ENCODE measurements at places on chromosomes 7 and 10.

DNA sequence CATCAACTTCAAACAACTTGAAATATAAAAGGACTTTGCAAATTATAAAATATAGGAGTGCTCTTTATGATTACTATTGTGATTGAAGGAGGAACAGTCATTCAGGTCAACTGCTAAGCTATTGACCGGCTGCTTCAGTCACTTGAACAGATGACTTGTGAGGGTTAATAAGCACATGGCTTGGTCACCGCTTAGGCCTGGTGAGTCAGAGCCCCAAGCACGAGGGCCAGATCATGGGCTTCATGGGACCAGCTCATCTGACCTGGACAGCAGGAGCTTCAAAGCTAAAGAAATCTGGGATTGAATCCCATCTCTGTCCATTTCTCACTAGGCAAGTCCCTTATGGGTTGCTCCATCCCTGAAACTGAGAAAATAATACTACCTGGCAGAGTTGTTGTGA is 60.4 kb upstream of the ADO start:
- DNase-seq = no peak

DNA sequence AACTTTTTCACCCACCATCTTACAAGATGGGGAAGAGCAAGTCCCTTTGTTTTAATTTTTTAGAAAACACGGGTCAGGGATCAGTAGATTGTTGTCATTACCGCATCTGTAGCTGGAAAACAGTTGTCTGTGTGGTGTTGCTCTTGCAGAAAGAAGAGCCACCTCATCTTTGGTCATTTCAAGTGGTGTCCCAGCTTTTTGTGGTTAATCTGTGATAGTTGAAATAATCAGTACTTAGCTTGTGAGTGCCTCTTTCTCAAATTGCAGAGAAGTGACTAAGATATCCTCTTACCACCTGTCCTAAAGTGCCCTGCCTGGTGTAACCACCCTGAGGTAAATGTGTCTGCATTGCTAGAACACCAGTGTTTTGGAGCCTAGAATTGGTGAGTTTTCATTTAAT is 5.5 kb downstream of the PRPF18 start:
- DNase-seq = no peak

GRCh38 chr7:24836084-24836483 is 78.8 kb upstream of the GSDME start:
- DNase-seq = no peak

GRCh38 chr7:30183749-30184369 is 49.1 kb downstream of the MTURN start:
- no peak for DNase-seq

DNA sequence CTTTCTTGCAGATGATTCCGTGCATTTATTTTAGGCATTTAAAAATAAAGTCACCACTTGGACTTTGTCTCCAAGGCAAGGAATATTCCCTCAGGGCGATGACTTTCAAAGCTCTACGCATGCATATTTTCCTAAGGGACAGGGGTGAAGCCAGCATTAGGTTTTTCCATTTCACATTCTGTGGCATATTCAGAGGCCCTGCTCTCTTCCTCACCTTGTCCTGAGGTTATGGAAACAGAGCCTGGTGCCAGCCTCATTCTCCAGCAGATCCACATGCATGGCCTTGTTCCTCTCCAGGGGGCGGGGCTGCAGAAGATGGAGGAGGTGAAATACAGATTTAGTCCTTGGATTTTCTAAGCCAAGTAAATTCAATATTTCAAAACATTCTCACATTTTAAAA is 11.6 kb upstream of the LYZL1 start:
- DNase-seq = no peak

GRCh38 chr10:34507217-34507616 is 307.9 kb downstream of the PARD3 start:
- peak; percentile 58 for DNase-seq

- DNase-seq = no peak
Observed at GRCh38 chr7:127914693-127915092, 116.5 kb downstream of the LRRC4 start.

DNA sequence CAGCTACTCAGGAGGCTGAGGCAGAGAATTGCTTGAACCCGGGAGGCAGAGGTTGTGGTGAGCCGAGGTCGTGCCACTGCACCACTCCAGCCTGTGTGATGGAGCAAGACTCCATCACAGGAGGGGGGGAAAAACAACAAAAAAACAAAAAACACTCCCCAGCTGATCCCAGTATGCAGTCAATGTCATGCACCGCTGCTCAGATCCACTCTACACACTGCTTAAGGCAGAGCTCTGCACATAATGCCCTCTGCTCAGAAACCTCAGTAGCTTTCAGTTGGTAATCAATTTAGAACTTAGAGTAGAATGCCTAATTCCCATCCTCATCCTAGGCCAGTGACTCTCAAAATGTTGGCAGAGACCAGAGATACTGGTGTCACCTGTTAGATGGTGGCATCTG is 43.9 kb downstream of the PDSS1 start:
- no peak for DNase-seq

- DNase-seq = peak; percentile 28
Observed at GRCh38 chr7:106126170-106126938, 14.2 kb upstream of the SYPL1 start.

GRCh38 chr7:4809666-4810065 is 34.2 kb downstream of the AP5Z1 start:
- no peak for DNase-seq

DNA sequence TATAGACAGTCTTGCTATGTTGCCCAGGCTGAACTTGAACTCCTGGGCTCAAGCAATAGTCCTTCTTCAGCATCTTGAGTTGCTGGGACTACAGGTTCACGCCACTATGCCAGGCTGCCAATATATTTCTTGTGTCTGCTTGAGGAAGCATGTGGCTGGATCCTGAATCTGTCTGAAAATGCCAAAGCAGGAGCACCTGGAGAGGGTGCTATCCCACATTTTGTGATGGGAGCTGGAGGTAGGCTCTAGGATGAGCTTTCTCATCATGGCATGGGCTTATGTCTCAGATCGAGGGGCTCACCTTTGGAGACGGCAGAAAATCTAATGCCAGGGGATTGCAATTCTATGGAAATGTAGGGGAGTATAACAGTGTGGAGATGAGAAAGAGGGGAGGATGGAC is 744.2 kb downstream of the GRID1 start:
- DNase-seq = no peak

DNA sequence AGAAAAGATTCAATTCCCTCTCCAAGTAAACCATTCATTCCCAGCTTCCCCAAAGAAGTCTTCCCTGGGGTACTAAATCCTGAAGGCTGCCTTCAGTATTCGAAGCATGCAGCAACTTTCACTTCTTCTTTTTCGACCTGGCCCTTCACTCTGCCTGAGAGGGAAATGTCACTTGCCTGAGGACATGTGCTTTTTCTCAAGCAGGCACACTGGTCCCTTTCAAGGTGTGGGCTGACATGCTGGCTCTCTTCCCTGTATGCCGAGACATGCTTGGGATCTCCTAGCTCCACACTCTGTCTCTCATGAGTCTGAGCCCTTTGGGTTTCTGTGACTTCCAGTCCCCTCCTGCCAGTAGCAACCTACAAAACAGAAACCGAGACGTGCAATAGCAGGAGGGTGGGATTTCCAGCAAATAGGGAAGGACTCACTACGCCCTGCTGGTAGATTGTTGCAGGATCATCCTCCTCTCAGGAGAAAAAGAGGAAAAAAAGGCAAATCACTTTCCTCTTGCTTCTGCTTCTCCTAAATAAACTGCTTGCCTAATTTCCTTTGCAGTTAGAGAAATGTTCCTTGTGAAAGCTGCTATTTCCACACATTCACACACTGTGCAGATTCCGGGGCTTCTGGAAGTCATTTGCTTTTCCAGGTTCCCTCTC is 33.5 kb downstream of the FIGNL1 start:
- DNase-seq = no peak

- DNase-seq = no peak
Observed at GRCh38 chr7:70734411-70734810, 397.5 kb upstream of the GALNT17 start.

DNA sequence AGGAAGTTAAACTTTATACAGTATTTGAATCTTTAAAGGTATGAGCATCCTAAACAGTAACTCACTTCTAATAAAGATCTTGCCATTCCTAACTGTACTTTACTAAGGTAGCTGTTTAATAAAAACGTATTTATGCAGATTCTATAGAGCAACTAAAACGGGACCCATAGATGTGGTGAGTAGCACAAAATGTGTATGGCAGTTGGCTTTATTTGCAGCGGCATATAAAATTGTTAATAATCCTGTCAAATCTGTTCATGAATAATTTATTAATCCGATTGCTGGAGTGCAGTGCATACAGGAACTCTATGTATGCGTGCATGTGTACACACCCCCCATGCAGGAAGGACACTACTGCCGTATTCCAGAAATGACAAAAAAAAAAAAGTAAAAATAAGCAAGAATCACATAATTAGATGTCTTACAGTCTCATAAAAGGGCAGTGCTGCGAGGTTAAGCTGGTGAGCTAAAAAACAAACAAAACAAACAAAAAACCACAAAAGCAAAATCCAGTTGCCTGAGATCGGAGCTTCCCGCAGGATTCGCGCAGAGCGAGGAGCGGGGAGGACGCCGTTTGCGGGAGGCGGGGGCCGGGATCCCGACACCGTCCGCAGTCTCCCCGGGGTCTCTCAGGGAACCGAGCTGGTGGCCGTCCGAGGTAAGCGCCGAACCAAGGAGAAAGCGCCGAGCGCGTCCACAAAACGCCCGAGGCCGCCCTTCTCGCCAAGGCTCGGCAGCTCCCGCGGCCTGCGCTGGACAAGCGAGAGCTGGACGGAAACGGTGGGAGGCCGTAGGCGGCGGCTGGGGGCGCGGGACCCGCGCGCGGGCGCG is 518 bp upstream of the COMMD3 start:
- DNase-seq = peak; percentile 32

GRCh38 chr10:29482591-29483431 is 152.0 kb downstream of the SVIL start:
- no peak for DNase-seq

GRCh38 chr7:101650579-101651081 is 21.5 kb upstream of the MYL10 start:
- no peak for DNase-seq

DNA sequence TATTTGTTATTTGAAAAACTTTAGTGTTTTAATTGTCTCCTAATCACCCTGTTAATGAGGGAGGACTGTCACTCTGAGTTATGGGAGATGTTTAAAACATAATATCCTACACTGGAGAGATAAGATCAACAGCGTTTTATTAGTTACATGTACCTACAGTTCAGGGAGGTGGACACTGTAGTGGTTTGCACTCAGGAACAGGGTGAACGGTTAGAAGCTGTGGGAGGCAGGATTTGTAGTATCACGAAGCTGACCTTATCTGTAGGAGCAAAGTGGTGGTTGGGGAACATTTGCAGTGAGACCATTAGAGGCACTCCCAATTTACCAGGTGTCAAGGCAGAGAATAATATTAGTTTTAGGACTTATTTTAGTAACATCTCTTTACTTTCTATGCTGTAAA is 193.3 kb upstream of the KCND2 start:
- DNase-seq = no peak

- DNase-seq = no peak
Observed at GRCh38 chr7:69782917-69783684, 184.8 kb downstream of the AUTS2 start.

DNA sequence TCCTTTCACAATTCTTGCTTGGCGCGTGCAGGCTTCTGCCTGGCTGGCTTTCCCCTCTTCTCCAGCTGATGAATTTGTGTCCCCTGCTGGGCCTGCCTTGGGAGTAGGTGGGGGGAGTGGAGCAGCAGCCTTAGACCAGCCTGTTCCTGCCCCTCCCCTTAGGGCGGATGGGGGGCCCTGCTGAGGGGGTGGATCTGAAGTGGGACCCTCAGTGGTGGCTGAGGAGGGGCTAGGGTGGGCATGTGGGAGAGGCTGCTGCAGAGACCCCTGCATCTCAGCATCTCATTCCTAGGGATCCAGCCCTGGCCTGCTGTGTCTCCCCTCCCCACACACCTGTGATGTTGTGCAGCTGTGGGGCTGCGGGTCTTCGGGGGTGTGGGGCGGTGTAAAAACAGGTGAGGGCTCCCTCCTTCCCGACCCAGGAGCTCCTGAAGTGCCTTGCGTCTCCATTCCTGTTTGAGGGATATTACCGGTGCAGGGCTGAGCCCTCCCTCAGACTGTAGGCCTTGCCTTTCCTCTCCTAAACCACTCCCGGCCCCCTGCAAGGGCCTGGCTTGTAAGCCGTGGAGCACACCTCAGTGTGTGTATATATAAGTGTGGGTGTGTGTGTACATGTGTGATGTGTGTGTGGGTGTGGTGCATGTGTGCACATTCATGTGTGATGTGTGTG is 24.7 kb downstream of the ADCYAP1R1 start:
- no peak for DNase-seq

DNA sequence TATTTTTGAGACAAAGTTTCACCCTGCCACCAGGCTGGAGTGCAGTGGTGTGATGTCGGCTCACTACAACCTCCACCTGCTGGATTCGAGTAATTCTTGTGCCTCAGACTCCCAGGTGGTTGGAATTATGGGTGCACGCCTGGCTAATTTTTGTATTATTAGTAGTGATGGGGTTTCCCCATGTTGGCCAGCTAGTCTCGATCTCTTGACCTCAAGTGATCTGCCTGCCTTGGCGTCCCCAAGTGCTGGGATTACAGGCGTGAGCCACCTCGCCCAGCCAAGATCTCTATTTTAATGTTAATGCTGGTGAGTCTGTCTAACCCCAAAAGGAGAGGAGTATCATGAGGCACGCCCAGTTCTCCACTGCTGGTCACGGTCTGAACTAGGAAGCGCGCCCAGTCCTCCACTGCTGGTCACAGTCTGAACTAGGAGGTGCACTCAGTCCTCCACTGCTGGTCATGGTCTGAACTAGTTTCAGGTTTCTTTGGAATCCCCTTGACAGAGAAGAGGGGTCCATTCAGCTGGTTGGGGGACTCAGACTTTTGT is 5.6 kb upstream of the LRRC27 start:
- DNase-seq = no peak

- no peak for DNase-seq
Observed at GRCh38 chr7:151679071-151679708, 159.5 kb upstream of the RHEB start.

DNA sequence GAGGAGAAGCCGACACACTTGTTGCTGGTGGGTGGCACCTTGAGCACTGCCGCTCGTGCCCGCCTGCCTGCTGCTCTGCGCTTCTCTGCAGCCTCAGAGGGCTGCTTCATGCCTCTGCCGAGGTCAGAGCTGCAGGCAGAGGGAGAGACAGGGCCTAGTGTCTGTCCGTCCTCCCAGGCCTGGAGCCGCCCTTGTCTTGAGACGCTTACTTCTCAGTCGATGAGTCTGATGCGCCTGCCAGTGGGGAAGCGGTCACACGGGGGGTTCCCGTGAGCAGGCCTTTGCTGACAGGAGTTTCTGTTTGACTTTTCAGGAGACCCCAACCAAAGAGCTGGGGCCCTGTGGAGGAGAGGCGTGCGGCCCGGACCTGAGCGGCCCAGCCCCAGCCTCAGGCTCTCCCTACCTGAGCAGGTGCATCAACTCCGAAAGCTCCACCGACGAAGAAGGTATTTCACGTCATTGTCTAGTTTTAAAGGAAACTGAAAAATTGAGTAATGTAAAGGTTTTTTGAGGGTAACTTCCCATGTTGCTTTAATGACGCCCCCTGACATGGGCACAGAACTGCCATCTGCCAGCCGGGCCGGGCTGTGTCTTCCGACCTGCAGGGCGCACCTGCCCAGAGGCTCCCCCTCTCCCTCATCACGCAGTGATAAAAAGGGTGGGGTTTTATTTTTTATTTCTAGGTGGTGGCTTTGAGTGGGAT is 7.8 kb upstream of the BHLHA15 start:
- DNase-seq = no peak
